ENCODE measurements at places on chromosomes 11 and 22.

DNA sequence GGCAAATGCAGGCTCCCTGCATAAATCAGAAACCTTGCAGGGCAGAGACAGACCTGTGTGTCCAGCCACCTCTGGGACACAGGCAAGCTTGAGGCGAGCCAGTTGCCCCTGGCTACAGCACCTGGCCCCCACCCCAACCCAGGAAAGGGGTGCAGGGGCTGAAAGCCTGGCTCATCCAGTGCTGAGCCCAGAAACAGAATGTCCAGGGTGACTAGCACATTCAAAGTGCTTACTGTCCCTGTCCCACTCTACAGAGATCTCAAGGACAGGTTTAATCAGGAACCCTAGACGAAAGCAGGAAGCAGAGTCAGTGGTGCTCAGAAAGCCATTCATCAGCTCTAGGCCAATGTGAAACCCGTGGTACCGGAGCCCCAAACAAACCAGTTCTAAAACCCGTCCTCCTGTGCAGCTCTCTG is 31.9 kb downstream of the PLEKHA7 start:
- DNase-seq: no peak

GRCh38 chr11:104546501-104546900 is 351.8 kb downstream of the CASP12 start:
- no peak for DNase-seq

DNA sequence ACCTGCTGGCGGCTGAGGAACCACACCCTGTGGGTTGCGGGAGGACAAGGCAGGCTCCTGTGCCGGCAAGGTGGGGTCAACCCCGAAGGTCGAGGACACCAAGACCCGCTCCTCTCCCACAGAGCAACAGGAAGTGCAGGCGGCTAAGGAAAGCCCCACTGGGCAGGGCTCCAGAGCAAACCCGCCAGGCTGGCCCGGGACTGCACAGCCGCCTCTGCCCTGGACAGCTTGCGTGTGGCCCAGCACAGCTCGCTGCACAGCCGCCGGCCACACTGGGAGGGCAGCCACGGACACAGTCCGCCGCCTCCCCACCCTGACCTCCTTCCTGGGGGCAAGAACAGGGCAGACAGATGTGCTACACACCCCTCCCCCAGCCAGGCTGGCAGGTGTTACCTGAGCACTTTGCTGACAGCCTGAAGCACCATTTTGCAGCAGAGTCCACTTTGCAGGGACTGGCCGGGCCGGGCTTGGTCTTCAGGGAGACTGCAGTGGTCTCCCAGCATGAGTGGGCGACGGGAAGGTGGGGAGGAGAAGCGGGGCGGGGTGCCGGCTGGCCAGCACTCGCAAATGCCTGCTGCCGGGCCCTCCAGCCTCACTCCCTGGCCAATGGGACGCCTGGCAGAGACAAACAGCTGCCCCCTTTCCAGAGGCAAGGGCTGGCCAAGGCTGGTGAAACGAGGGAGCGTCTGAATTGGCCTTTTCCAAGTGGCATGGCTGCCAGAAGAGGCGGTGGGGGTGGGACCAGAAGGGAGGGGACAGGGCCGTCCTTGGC is at the start of gene MOB2:
Gene MOB2 (minus strand): TSS at position 726 of the 772 bp plus-strand sequence. CDS start 223 bp downstream, at position 503.
- DNase-seq: no peak

GRCh38 chr11:102306048-102306597 is 11.2 kb upstream of the BIRC3 start:
- DNase-seq: no peak

- DNase-seq: no peak
These were observed 16.0 kb downstream of the PARVG start for GRCh38 chr22:44196731-44197131.

DNA sequence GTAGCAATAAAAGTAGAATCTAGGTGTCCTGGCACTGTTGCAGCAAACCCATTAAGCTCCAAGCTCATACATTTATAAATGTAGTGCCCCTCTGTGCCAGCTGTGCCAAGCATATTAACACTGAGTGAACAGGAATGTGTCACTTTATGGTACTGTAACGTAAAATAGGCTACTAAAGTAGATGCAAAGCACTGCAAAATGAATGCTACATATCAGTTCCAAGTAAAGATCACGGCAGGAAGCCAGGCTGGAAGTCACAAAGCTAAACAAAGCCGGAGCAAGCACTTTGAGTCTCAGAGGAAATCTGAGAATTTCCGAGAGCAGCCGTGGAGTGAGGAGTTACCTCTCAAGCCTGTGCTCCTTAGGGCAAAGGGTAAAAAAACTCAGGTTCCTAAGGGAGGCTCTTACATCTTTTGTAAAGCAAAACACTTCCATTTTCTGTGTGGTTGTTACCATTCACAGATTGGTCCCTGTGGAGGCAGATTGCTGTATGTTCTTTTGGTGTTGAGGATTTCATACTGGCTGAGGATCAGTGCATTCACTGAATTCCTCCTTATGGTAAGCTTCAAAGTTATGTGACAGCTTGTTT is 85.7 kb downstream of the WNT11 start:
- no peak for DNase-seq

GRCh38 chr11:9905960-9906791 is 242.3 kb downstream of the SWAP70 start:
- no peak for DNase-seq

DNA sequence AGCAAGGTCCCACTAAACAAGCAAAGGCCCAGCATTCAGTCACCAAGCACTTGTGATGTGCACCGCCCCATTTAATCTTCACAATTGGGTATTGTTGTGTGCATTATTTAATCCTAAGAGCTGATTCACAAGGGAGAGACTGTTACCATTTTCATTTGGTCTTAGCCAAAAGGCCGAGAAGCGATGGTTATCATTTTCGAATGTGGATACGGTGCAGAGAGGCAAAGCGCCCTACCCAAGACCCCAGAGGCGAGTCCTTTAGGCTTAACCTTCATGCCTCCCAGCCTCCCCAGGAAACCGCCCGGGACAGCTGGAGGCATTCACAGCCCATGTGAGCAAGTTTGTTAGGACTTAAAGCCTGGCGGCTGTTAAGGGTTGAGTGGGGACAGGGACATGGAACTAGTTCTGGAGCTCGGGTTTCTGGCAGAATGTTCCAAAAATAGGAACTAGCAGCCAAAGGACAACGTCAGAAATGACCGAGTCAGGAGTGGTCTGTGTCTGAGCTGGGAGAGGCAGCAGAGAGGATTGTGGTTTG is 13.0 kb upstream of the UPK3A start:
- DNase-seq: no peak

GRCh38 chr22:28102151-28102812 is 183.2 kb upstream of the PITPNB start:
- no peak for DNase-seq

GRCh38 chr11:26575946-26576345 is 3.9 kb upstream of the MUC15 start:
- DNase-seq: no peak

GRCh38 chr11:12164061-12165014 is 53.9 kb downstream of the MICAL2 start:
- no peak for DNase-seq

DNA sequence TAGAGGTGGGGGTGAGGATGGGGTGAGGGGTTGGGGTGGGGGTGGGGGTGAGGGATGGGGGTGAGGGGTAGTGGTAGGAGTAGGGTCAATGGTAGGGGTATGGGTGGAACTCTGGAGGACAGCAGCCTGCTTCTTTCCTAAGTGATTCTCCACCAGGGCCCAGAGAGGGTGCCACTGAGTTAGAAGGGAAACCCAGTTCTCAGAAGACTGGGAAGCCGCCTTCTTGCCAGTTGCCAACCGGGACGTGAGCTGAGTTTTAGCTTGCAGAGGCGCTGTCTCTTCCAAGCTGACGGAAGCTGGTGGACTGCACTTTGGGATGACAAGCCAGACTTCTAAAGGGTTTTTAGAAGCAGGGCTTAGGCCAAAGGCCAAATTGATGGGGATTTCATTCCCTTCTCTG is 104.4 kb downstream of the NAT10 start:
- DNase-seq: no peak

DNA sequence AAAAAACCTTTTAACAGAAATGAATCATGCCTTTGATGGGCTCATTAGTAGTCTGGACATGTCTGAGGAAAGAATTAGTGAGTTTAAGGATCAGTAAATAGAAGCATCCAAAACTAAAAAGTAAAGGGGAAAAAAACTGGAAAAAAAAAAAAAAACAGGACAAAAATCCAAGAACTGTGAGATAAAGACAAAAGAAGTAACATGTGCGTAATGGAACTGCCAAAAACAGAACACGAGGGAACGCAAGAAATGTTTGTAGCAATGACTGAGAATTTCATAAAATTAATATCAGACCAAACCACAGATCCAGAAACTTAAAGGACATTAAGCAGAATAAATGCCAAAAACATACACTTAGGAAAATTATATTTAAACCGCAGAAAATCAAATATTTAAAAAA is 77.4 kb downstream of the MS4A13 start:
- no peak for DNase-seq

DNA sequence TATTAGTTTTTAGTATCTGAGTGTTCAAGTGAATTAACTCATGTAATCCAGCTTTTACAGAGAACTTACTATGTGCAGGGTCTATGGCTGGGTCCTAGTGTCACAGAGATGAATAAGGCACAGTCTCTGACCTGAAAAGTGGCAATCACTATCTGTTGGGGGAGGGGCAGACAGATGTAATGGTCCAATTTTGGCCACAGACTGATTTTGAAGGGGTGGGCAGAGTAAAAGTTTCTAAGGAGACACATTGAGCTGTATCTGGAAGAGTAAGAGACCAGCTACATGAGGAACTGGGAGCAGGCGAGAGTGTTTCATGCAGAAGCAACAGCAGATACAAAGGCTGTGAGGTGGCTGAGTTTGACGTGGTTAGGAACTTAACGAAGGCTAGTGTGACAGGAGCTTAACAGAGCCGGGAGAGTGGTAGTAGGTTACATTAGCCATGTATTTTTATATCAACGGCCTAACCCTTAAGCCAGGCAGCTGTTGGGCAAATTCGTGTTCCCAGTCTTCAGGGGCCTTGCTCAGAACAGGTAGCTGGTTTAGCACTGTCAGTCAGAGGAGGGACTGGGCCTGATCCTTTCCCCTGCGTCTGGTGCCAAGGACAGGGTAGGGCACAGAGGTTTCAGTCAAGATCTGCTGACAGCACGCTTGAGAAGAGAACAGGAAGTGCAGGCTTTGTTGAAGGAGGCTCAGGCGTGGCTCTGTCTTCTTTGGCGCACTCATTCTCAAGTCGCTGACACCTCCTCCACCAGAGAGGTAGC is 1.4 kb upstream of the STIM1 start:
- peak; percentile 88 for DNase-seq

- no peak for DNase-seq
These were observed 60.4 kb upstream of the ZBED5 start for GRCh38 chr11:10918275-10918674.

DNA sequence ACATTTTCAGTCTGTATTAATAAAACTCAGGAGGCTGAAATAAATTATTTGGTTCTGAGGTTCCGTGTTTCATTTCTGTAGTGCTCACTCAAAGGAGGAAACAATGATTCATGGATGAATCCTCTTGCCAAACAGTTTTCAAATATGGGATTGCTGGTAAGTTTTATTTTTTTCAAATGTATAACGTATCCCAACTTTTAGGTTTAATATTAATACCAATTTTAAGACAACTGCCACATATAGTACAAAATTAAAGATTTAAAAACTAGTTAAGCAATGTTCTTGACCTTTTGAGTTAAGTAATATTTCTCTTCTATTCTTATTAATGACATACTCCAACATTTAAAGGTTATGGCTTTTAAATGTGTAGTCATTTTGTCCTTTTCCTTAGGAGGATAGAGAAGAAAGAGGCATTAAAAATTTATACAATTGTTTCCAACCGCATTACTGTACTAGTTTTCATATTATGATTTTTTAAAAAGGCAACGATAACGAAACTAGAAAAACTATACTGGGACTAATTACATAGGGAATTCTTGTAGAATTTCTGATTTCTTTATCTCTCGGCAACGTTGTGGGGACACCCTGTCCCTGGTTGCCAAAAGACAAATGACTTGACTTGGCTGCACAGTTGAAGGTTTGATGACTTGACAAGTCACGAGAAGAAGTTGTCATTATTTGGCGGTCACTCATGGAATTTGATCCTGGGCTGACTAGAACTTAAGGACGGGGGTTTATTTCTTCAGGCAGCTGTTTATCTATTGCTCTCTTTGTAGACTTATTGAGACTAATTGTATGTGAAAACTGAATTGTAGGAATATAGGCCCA is 69.1 kb upstream of the ADSL start:
- no peak for DNase-seq

DNA sequence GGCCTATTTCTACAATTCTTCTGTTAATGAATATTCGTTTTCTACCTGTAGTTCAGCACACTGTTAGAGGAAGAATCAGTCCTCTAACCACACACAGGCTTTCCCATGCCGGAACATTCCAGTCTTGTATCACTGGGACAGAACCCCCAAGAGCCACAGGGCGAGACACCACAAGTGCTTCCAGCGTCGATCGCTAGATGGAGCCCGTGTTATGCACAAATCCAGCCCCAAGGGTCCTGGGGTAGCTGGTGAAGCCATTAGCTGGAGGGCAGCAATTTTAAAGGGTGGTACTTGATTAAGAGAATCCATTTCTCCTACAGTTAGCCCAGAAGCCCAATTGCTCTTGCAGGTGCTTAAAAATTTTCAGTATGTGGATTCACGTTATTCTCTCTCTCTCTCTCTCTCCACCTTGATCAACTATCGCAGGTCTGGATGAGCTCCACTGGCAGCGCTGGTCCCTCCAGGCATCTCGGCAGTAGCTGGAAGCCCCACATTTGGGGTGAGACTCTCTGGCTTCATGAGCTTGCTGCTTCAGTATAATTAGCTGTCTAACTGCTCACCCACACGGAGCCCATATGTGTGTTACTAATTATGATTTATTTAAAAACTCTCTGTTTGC is 148.2 kb upstream of the SNX19 start:
- no peak for DNase-seq

DNA sequence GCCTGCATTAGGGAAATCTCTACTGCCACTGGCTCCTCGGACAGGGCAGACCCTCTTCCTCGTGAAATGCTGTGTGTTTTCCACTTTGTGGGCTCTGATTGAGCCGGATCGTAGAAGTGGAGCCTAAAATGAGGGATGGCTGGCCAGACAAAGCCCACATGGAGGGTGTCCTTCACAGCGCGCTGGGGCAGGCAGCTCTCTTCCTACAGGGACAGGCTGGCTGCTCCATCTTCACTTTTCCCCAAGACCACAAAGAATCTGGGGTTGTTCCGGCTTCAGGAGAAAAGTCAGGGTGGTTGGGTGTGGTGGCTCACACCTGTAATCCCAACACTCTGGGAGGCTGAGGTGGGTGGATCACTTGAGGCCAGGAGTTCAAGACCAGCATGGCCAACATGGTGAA is 94.9 kb downstream of the MORC2 start:
- no peak for DNase-seq

DNA sequence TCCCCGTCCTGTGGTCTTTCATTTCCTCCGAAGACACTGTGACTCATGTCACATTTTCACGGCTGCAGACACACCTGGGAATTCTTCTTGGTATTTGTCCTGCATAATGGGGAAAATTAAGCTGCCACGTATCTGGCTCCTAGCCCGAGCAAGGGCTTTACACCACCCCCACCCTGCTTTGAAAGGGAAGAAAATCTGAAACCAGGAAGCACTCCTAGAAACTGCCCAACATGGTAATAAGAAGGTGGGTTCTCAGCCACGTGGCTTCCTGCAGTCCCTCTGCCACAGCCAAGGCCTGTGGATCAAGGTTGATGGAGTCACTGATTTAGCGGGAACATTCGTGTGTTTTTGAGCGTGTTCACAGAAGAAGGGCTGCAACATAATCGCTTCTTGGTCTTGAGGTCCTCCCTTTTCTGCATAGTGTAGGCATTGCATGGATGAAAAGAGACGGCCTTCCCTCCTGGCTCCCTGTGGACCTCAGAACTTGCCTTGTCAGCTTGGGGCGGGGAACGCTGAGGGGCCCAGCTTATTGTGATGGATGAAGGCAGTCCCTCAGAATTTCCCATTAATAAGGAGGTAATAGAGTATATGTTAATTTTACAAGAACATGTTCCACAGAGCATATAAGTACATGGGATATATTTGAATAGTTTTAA is 292.0 kb downstream of the NTM start:
- no peak for DNase-seq

GRCh38 chr11:3115321-3115720 is 49.8 kb downstream of the OSBPL5 start:
- DNase-seq: no peak
